Subcutaneous preadipocyte (primary cell): ENCODE measurements at places on chromosomes 12 and 14. TPM values are rescaled to one million over a fixed set of nuclear protein-coding genes. Genes with fewer than 3 reads are reported as not detected.

The ZDHHC22 gene
- not detected in 2 replicates for total RNA-seq

The PIP4K2C gene
- total RNA-seq: 1.8 and 2.6 TPM in 2 replicates

The TMX1 gene
- 53.6 and 64.3 TPM in 2 replicates for total RNA-seq

The LRTM2 gene
- not detected in 2 replicates for total RNA-seq

The FAM90A1 gene
- 0.20 TPM in 1 of 2 replicates, not detected in the other for total RNA-seq

The GLT1D1 gene
- total RNA-seq: not detected in 2 replicates

The RNASE2 gene
- total RNA-seq: not detected in 2 replicates

The SNAPC1 gene
- total RNA-seq: 10.0 and 11.8 TPM in 2 replicates

The NOS1 gene
- not detected in 2 replicates for total RNA-seq
